AG09319 (cell line): ENCODE measurements at places on chromosomes 1 and 21.

DNA sequence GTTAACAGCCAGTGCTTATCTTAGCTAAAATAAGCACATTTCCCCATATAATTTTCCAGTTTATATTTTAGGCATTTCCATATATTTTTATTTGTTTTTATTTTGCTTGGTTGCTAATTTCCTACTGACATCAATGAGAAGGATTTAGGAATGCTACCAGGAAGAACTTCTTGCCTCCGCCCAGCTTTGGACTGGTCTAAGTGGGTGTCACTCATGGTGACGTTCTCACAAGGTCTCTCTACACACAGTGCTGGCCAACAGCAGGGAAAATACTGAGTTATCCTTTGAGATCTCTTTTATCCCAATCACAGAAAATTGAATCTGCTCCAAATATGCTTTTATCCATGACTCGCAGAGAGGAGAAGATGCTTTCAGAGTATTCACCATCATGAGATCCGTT is 13.2 kb downstream of the MX1 start:
- no peak for DNase-seq

GRCh38 chr1:88509379-88509778 is 174.7 kb upstream of the PKN2 start:
- no peak for DNase-seq

DNA sequence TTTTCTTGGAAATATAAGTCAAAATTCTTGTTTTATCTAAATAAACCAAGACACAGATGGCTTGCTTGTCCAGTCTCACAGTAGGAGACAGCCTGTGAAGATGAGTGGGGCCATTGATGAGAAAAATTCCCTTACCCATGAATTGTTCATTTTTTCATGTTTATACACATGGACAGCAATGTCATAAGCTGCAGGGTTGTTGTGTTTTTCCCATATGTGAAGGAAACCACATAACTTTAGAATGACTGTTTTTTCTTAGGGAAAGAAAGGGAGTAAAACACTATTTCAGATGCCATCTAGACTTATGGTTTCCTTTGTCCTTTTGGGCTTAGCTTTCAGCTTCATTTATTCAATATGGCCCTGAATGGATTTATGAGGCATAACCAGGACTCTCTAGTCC is 622.5 kb upstream of the NR5A2 start:
- DNase-seq: no peak

GRCh38 chr1:119724611-119725218 is 13.0 kb downstream of the PHGDH start:
- no peak for DNase-seq

DNA sequence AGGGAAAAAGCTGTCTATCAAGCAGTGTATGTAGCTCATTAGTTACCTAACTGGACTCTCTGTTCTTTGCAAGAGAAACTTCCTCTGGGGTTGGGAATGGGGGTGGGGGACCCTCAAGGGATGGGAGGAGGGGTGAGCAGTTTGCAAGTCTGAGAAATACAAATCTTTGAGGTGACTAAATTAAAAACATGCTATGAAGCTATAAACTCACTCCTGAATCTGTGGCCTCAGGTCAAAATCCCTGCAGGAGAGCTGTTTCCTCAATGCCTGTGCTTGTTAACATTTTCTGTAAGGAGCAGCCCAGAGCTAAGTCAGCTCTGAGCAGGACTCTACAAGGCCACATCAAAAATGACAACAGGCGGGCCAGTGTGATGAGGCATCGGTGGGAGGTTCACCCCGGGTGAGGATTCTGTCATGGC is 32.8 kb upstream of the PTPRC start:
- no peak for DNase-seq

DNA sequence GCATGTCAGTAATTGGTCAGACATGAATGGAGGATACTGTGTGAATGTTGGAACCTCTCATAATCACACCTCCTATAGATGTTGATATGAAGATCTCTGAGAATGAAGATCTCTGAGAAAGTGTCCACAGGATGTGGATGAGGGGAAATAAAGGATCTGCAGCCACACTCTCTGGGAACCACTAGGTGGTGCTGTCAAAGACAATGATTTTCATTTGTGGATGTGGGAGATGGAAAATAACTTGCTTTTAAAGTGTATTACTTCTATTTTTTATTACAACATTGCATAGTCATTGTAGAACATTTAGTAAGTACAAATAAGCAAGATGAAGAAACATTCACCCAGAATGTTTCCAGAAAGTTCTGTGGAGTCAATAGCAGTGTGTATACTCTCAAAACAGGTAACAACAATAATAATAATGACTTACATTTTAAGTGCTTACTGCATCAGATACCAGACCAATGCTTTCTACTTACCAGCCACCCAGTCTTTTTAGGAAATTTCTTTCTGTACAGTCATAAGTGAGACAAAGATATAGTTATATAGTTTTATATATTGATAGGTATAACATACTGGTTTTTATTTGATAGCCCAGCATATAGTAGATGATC is 128.2 kb downstream of the ATG4C start:
- DNase-seq: no peak

- DNase-seq: no peak
Observed at GRCh38 chr1:79042117-79042516, 35.6 kb upstream of the ADGRL4 start.
